CD14-positive monocyte (primary cell): ENCODE measurements at places on chromosomes 11 and 22. TPM values are rescaled to one million over a fixed set of nuclear protein-coding genes. Genes with fewer than 3 reads are reported as not detected.

Gene ANGPTL5
- polyA plus RNA-seq: not detected in 2 replicates

Gene CTSF
- polyA plus RNA-seq: 1.5 TPM

Gene LUZP2
- polyA plus RNA-seq: not detected

Gene POTEH
- not detected in 2 replicates for polyA plus RNA-seq

Gene ART5
- not detected for polyA plus RNA-seq

Gene EIF4ENIF1
- 11.8 and 17.0 TPM in 2 replicates for polyA plus RNA-seq

Gene LRRC51
- polyA plus RNA-seq: 1.9 TPM

Gene SLN
- not detected in 2 replicates for polyA plus RNA-seq

Gene C22orf42
- polyA plus RNA-seq: 0.28 TPM

Gene GRM5
- polyA plus RNA-seq: not detected

Gene PDGFD
- not detected in 2 replicates for polyA plus RNA-seq

Gene CASP5
- polyA plus RNA-seq: 2.3 TPM

Gene MS4A12
- not detected in 2 replicates for polyA plus RNA-seq

Gene ASPHD2
- polyA plus RNA-seq: 6.2 TPM

Gene GUCD1
- polyA plus RNA-seq: 72.5 TPM

Gene OR51E2
- polyA plus RNA-seq: not detected in 2 replicates

Gene OR52N4
- 0.24 TPM for polyA plus RNA-seq

Gene PAX6
- polyA plus RNA-seq: not detected in 2 replicates

Gene KCTD14
- polyA plus RNA-seq: 0.33 TPM

Gene B4GALNT4
- not detected in 2 replicates for polyA plus RNA-seq

Gene DDX25
- not detected for polyA plus RNA-seq

Gene UNC93B1
- polyA plus RNA-seq: 185 TPM

Gene TSSK2
- 0.04 TPM in 1 of 2 replicates, not detected in the other for polyA plus RNA-seq

Gene GRAP2
- 0.97 TPM for polyA plus RNA-seq

Gene KLHL35
- not detected for polyA plus RNA-seq

Gene TSPAN32
- polyA plus RNA-seq: 82.5 TPM

Gene CHRM1
- polyA plus RNA-seq: not detected in 2 replicates

Gene BATF2
- polyA plus RNA-seq: 1.7 and 4.8 TPM in 2 replicates

Gene CYP2D6
- polyA plus RNA-seq: 3.0 and 4.5 TPM in 2 replicates
